Neural progenitor cell (in vitro differentiated cells): ENCODE measurements at places on chromosomes 12 and 14.

DNA sequence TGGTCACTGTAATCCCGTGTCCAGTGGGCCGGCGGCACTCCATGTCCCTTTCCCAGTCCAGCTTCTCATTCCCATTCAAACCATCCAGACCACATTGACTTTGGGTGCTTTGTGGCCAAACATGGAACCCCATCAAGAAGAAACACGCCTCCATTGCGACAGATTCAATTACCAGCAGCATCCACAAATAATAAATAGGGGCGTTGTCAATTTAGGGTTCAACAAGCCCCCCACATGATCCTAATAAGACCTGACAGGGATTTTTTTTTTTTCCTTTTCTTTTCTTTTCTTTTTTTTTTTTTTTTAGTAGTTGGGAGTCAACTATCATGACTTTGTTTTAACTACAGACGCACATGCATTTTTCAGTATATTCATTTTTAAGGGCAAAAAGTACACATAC is 149.4 kb downstream of the DICER1 start:
- DNase-seq = no peak

GRCh38 chr12:45260104-45260815 is 44.4 kb downstream of the ANO6 start:
- peak; percentile 50 for DNase-seq

- no peak for DNase-seq
Measured at GRCh38 chr14:65195042-65195719, 92.9 kb upstream of the MAX start.

- no peak for DNase-seq
Measured at GRCh38 chr12:101045486-101046464, 164.3 kb downstream of the SLC5A8 start.

DNA sequence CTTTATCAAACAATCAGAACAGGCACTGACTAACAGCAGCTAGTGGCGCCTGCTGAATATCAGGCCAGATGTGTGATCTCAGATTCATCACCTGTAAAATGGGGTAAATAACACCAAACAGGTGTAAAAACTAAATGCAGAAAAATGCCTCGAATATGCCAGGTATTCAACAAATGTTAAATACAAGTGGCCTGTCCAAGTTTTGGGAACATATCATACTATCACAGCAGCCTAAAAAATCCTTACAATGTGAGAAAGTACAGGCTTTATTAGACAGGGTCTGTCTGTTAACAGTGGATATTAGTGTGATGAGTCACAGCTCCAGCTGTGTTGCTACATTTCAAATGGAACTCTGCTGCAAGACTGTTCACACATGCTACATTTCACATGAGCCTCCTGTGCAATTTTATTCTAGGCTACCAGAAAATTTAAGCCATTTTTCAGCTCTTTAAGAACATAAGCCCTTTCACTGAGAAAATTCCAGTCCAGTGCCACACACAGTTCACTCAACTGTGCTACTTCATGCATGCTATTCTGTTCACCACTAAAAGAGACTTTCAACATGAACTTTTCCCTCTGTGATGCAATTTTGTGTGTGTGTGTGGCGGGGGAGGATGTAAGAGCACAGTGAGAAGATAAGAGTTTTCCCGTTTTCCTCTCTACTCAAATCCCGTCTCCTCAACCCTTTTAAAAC is 56.7 kb downstream of the MSRB3 start:
- no peak for DNase-seq

GRCh38 chr12:2892246-2892645 is 1.6 kb downstream of the TULP3 start:
- no peak for DNase-seq

DNA sequence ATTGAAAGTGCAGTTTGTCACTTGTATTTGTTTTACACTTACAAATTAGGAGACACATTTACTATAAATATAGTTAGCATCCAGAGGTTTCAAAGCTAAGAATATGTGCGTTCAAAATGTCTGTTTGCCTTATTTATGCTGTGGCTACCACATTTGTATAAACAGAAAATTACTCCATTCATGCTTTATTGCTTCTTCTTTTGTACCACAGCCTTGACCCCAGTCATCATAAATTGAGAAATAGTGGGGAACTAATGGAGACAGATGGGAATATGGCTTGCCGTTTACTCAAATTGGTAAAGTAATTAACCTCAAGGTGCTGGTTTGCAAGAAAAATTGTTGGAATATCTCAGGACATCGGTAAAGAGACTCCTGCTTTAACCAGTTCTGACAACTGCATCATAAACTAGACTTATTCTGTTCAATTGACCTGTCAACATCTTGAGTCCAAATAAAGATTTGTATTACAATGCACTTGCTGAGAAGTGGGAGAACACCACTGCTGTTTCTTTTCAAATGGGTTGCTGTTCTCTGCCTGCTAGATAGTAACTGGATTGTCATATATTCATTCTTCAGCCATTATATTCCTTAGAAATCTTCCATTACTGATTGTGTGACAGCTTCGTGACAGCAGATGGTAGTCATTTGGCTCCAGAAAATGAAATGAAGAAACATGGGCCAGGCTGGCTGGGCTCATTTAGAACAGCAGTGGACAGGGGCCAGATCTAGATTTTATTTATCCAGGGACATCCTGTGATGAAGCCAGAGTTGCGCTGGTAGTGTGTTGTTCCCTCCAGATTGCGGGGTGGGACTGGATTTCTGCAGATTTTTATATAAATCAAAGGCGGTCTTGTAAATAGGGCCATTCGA is 354.4 kb downstream of the EGLN3 start:
- no peak for DNase-seq

DNA sequence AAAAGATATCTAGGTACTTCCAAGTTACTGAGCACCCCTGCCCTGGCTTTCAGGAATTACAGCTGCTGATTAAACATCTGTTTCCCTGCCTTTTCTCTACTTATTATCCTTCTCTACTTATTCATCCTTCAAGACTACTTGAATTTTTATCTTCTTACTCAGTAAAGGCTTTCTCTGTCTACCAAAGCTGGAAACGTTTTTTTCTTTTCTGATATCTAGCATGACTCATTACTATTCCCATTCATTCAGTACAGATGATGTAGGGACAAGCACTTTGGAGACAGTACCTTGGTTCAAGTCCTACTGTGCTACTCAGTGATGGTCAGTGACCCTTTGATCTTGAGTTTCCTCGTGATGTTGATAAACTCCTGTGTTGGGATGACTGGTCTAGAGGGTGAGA is 848.7 kb downstream of the NRXN3 start:
- no peak for DNase-seq

- no peak for DNase-seq
Measured at GRCh38 chr14:51726166-51726899, 74.6 kb downstream of the FRMD6 start.

DNA sequence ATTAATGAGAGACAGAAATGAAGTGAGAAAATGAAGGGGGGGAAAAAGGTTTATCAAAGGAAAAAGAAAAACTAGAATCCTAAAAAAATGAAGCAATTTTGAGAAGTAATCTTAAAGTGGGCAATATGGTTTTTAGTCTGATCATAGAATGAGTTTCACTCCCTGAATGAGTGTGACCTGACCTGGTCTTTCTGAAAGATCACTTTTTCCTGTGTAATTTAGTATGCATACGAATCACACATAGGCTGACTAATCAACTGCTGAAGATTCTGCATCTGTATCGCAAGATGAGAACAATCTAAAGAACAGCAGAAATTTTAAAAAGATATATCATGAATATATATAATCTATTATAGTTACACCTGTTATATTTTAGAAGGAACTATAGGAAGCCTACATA is 11.3 kb downstream of the GNPTAB start:
- DNase-seq = no peak

GRCh38 chr12:88413646-88414045 is 166.6 kb downstream of the KITLG start:
- no peak for DNase-seq

DNA sequence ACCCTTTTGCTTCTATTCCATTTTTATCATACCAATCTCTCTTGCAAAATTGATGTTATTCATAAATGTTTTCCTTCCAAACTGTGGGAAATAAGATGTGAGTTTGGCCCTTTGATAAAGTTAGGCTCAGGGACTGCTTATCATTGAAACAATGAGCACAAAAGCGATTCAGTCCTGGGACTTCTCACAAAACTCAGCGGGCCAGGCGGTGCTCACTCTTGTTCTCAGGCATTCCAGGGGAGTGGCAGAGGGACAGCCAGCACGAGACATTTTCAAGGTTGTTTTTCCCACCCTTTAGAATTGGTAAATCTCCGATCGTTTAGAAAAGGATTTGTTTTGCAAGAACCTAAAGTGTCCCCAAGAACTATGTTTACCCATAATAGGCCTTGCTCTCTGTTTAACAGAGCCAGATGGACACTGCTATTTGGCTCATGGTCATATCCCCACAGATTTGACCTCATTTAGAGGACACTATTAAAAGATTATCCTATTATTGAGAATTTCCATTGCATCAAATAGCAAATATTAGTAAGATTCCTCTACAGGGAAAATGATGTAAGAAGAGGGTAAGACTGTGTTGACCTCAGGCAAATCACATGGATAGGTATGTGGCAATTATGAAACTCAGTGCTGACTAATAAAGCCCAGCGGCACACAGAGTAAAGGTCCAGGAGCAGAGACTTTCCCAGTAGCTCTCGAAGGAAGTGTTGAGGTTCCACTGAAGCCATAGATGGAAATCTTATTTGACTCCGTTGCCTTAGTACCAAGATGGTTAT is 102.7 kb upstream of the USP44 start:
- peak; percentile 68 for DNase-seq

- DNase-seq = no peak
Measured at GRCh38 chr14:42624980-42625761, 1018.5 kb downstream of the LRFN5 start.

- no peak for DNase-seq
Measured at GRCh38 chr14:95503365-95504134, 12.9 kb downstream of the SYNE3 start.

DNA sequence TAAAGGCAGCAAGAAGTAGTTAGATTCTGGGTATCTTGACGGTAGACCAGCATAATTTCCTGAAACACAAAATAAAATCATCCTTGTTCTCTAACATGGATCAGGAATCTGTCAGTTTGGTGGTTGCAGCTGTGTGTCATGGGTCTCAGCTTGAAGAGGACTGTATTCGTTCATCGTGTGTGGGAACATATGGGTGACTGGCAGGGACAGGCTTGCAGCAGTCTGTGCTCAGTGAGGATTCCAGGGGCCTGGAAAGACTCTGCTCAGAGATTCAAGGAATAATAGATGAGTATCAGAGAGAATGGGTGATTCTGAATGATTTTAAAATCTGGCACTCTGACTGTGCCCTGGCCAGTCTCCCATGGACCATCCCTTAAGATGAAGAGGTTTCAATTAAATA is 421.6 kb downstream of the APAF1 start:
- no peak for DNase-seq

DNA sequence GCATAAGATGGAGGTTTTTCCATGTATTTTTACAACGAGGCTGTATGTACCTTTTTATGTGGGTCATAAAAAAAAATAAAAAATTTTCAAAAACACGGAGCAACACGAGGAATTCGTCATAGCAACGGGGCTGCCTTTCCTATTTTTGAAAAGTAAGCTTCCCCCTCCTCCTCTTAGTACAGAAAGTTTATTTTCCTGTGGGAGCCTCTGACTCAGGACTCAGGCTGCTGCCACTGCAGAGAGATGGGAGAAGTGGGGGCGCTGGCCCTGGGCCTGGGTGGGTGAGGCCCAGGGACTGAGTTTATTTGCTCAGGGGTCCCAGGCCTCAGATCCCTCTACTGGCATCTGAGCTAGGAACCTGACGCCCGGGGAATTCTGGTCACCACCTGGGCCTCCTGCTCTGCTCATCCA is 10.2 kb upstream of the CMKLR1 start:
- no peak for DNase-seq

- DNase-seq = no peak
Measured at GRCh38 chr12:77153706-77154105, 88.3 kb upstream of the E2F7 start.

- DNase-seq = no peak
Measured at GRCh38 chr14:91155626-91156089, 41.8 kb downstream of the DGLUCY start.

DNA sequence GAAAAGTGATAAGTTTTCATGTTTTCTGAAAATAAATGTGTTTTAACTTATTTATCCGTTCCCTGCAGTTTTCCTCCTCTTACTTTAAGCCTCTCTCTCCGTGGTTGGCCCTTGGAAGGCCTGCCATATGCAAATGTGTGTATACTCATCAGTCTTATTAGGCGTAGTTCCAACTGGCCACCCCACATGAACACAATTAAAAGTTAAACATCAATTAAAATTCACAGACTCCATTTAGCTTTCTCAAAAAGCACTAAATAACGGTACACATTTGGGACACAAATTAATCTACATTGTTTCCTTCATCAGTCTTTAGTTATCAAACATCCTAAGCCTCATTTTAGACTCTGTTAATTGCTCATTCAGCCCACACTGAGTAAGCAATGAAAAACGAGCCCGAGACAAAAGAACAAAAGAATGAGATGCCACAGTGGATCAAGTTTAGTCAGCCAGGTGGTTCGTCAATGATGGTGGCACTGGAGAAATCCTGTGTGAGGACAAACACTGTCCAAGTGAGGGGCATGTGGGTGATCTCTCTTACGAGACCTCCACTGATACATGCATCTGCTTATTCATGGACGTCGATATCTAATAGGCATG is 76.0 kb upstream of the TMCC3 start:
- DNase-seq = peak; percentile 62

GRCh38 chr12:2409656-2410265 is 357.0 kb downstream of the CACNA1C start:
- DNase-seq = no peak

- no peak for DNase-seq
Measured at GRCh38 chr12:12551115-12551514, 11.5 kb downstream of the DUSP16 start.
